ENCODE measurements at places on chromosomes 5 and 9.

GRCh38 chr9:97954550-97954989 lies 16.6 kb upstream of the HEMGN start:
- no peak for DNase-seq

GRCh38 chr5:179729727-179730126 lies 2.9 kb upstream of the MAML1 start:
- no peak for DNase-seq

GRCh38 chr5:198516-199196 lies 7.4 kb downstream of the LRRC14B start:
- DNase-seq = no peak

DNA sequence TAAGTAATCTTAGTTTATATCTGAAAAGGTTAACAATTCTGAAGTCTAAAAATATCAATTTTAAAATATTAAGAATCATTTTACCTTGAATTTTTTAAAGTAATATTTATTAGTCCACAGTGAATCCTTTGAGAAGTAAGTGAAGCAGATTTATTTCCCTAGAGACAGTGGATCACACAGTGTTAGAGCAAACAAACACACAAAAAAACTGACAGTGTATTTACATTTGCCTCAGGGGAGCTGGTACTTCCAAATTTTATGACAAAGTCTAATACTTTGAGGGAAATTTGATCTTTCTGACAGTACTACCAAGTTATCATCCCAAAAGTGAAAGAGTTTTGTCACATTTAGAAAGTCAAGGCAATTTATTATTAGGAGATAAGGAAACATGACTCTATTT lies 1750.6 kb upstream of the CDH9 start:
- DNase-seq = no peak

DNA sequence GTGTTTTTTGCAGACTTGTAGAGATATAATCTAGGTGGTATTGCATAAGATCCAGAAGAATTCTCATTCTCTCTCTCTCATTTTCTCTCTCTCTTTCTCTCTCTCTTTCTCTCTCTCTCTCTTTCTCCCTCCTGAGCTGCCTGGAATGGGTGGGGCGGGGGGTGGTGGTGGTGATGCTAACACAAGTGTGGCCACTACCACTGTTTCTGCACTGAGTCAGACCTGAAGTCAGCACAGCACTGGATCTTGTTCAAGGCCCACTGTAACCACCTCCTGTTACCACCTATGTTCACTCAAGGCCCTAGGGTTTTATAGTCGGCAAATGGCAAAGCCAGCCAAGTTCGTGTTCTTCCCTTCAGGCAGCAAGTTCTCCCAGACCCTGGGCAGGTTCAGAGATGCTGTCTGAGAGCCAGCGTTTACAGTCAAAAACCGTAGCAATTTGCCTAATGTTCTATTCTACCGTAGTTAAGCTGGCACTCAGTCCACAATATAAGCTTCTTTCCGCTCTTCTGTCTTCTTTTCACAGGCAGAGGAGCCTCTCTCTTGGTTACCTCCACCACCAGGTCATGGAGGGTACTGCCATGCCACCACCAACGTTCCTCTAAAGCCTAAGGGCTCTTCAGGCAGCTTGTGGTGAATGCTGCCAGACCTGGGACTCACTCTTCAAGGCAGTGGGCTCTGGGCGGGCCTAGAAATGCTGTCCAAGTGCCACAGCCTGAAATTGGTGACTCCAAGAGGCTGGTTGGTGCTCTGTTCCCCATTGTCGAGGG lies 235.7 kb upstream of the PRR16 start:
- no peak for DNase-seq

- DNase-seq = no peak
These were observed 183.5 kb upstream of the EDIL3 start for GRCh38 chr5:84568171-84568570.

GRCh38 chr5:50647726-50648125 lies 18.7 kb upstream of the PARP8 start:
- no peak for DNase-seq

- no peak for DNase-seq
These were observed 152.5 kb downstream of the ESM1 start for GRCh38 chr5:54832858-54833257.

GRCh38 chr5:81762401-81762800 lies 11.5 kb upstream of the SSBP2 start:
- DNase-seq = no peak

GRCh38 chr9:136965771-136966484 lies 11.4 kb upstream of the PTGDS start:
- DNase-seq = no peak

DNA sequence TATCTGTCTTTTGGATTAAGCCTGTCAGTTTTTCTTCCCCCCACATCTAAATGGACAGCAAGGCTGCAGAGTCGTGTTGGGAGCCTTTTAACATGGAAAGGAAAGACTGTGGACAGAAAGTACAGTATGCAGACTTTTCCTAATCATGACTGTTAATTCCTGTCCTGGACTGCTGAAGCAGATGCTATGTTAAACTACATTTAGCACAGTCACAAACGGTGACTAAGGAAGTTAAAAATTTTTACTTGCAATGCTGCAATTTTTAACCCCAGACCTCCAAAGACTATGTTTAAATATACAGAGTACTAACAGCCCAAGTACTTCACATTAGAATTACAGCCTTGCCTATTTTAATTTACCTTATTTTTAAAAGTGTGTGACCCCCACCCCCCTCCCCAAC lies 51.8 kb downstream of the ELAVL2 start:
- DNase-seq = no peak

- DNase-seq = no peak
These were observed 208.9 kb downstream of the HSPA4 start for GRCh38 chr5:133260715-133261114.

- DNase-seq = no peak
These were observed 10.6 kb upstream of the NNT start for GRCh38 chr5:43592363-43592762.

GRCh38 chr5:167763772-167764171 lies 527.7 kb upstream of the WWC1 start:
- no peak for DNase-seq

- DNase-seq = no peak
These were observed 21.0 kb downstream of the STOM start for GRCh38 chr9:121349009-121349408.

DNA sequence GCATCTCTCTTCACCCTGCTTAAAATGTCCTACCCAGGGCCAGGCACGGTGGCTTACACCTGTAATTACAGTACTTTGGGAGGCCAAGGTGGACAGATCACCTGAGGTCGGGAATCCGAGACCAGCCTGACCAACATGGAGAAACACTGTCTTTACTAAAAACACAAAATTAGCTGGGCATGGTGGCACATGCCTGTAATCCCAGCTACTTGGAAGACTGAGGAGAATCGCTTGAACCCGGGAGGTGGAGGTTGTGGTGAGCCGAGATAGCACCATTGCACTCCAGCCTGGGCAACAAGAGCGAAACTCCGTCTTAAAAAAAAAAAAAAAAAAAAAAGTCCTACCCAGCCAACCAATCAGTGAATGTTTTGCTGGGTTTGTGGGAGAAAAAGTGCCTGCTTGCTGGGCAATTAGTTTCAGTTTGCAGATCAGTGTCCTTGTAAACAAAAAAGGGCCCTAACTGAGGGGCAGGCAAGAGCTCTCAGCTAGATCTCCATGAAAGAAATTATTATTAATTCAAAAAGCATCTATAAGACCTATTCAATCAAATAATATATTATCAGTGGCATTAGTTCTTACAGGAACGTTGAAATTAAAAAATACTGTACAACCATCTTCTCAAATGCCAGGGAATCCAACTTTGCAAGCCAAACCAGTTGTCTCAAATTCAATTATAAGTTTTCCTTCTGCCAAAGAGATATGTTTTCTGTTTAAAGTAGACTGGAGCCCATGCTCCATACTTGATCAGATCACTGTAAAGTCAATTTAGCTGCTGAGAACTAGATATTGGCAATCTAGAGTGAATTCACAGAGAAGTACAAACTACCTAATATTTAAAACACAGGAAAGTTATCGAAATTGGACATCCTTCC lies 3.9 kb downstream of the MEGF9 start:
- no peak for DNase-seq

DNA sequence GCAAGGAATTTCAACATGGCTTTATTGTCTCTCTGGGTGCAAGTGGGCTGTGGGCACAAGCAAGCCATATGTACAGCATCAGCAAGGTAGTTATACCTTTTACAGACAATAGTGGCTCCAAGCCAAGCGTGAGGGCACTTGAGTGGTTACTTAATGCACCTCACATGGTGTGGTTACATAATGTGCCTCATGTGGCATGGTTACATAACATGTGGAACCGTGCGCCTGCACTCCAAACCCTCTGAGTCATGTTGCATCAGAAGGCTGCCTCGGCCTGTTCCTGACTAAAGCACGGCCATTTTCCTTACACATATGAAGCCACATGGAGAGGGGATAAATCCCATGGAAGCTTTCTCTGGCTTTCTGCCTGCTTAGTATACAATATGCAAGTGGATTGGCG lies 150.9 kb downstream of the OSTF1 start:
- no peak for DNase-seq

GRCh38 chr9:84916769-84917168 lies 247.2 kb downstream of the NTRK2 start:
- no peak for DNase-seq
